Gastrocnemius medialis (tissue), 4 donors: ENCODE measurements at places on chromosomes 2 and 18. TPM values are rescaled to one million over a fixed set of nuclear protein-coding genes. Genes with fewer than 3 reads are reported as not detected.

The RGPD8 gene
- total RNA-seq: 8.6 TPM

The NYAP2 gene
- total RNA-seq: 1.7 TPM

The MOGAT1 gene
- total RNA-seq: not detected

The PTPN2 gene
- total RNA-seq: 17.6 TPM

The SERPINB3 gene
- not detected for total RNA-seq

The ST8SIA5 gene
- 1.7 TPM for total RNA-seq

The PAX8 gene
- 8.7 TPM for total RNA-seq

The LRATD1 gene
- 0.58 TPM for total RNA-seq

The SCN2A gene
- total RNA-seq: not detected

The ABCG5 gene
- total RNA-seq: not detected

The UCN gene
- total RNA-seq: not detected

DNA sequence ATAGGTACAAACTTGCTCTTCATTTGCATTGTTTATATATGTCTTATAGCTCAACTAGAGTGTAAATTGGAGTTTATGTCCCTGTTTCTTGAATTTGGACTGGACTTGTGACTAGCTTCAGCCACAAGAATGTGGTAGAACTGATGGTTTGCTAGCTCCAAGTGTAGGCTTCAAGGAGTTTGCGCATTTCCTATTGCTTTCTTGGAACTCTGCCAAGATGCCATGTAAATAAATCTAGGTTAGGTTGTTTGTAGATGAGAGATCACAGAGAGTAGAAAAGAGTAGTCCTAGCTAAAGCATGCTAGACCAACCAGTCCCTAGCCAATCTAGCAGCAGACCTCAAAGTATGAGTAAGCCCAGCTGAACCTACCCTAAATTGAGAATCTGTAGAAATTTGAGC is 183.0 kb upstream of the CYP26B1 start:
- no peak overlapping the region for H3K4me3 ChIP-seq
- no peak for DNase-seq
- H3K27ac ChIP-seq: no peak overlapping the region
- no peaks in the 10 kb centered on the region for H3K27me3 ChIP-seq

GRCh38 chr2:145411493-145411892 is 891.6 kb upstream of the ZEB2 start:
- no peaks in the 10 kb centered on the region for H3K27me3 ChIP-seq
- no peak for DNase-seq
- H3K27ac ChIP-seq: no peak overlapping the region

DNA sequence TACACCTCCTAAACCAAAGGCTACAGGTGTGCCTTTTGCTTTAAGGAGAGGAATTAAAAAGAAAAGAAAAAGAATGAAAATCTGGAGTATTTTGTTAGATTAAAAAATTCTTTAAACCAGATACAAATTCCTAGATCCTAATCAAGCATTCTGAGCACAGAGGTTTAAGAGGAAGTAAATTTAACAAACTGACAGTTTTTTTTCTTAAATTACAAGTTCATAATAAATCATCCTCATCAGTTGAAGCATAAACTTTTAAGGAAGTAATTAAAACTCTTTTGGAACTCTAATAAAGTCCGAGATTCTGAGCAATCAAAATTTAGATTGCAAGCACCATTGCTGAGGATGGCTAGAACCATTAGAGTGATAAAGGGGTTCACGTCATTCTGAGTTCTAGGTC is 75.1 kb downstream of the POLE4 start:
- no peaks in the 10 kb centered on the region for H3K36me3 ChIP-seq
- H3K4me3 ChIP-seq: no peak overlapping the region
- H3K4me1 ChIP-seq: peaks cover 11% of the 10 kb centered on the region
- no peak for DNase-seq

DNA sequence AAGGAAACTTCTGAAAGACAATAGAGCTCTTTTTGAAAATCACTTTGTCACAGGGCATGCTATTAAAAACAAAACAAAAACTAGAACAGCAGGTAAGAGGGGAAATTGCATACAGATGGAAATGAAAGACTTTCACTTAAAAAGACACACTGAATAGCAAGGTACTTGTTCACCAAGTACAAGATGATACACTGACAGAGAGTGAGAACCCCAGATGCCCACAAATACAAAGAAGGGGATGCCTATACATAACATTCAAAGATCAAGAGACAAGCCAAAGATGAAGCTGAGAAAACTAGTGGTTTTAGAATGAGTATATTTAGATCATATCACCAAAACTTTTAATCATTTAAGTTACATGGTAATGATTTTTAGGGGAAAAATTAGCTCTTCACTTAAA is 60.7 kb downstream of the ASXL2 start:
- H3K27ac ChIP-seq: no peak overlapping the region
- DNase-seq: no peak
- H3K36me3 ChIP-seq: no peaks in the 10 kb centered on the region
- peaks cover 6% of the 10 kb centered on the region for H3K4me1 ChIP-seq
- H3K4me3 ChIP-seq: no peak overlapping the region
- H3K27me3 ChIP-seq: no peaks in the 10 kb centered on the region

DNA sequence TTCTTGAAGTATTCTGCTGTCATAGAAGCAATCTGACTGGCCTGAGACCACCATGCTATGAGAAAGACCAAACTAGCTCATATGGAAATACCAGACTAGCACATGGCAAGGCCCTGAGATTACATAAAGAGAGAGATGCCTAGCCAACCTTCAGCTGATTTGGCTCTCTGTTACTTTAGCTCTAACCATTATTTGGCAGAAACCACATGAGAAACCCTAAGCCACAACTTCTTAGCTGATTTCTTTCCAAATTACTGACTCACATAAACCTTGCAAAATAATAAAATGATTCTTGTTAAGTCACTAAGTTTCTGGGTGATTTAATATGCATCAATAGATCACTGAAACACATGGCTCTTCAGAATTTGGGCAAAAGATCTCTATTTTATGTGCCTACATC is 295.0 kb upstream of the ZNF521 start:
- no peaks in the 10 kb centered on the region for H3K4me1 ChIP-seq
- DNase-seq: no peak
- H3K27me3 ChIP-seq: no peaks in the 10 kb centered on the region
- no peak overlapping the region for H3K27ac ChIP-seq

DNA sequence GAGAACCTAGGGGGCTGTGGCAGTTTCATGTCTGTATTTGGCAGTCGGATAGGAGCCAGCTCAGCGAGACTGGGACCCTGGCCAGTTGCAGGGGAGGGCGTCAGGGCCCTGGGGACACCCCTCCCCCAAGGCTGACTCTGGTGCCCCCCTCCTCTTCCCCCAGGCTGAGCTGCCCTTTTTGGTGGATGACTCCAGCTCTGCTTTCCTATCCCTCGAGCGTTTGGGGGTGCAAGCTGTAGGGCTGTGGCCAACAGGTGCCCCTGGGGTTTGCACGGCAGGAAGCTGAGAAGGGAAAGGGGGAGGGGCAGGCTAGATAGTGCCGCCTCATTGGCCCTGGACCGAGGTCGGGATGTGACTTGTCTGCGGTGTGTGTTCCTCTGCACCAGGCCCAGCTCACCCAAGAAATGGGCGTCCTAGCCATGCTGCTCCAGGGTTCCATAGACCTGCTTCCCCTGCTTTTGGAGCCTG is 26.4 kb downstream of the SPEG start:
- H3K4me1 ChIP-seq: peaks cover 45% of the 10 kb centered on the region
- peak overlapping the region; percentile 43 for H3K4me3 ChIP-seq
- H3K27ac ChIP-seq: peak overlapping the region; percentile 99
- H3K27me3 ChIP-seq: no peaks in the 10 kb centered on the region
- peak; percentile 83 for DNase-seq

DNA sequence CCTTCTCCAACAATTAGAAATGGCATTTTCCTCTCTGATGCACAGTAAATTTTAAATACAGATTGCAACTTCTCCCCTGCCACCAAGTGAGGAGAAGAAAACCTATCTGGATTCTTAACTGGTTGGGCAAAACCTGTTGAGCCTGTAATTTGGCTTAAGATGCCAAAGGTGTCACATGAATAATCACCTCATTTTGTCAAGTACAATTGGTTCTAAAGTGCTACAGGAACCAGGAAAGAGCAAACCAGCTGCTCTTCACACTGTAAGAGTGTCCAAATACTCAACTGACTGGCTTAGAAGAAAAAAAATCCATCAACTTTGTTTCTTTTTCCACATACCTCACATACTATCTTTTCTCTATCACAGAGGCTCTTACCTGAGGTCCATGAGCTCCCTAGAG is 35.4 kb downstream of the NPC1 start:
- no peak overlapping the region for H3K27ac ChIP-seq
- no peak overlapping the region for H3K4me3 ChIP-seq

GRCh38 chr2:197675711-197676188 is 363 bp upstream of the RFTN2 start:
- H3K27me3 ChIP-seq: no peaks in the 10 kb centered on the region
- no peaks in the 10 kb centered on the region for H3K36me3 ChIP-seq
- H3K4me1 ChIP-seq: no peaks in the 10 kb centered on the region
- peak overlapping the region; percentile 45 for H3K4me3 ChIP-seq
- peak overlapping the region; percentile 45 for H3K27ac ChIP-seq

DNA sequence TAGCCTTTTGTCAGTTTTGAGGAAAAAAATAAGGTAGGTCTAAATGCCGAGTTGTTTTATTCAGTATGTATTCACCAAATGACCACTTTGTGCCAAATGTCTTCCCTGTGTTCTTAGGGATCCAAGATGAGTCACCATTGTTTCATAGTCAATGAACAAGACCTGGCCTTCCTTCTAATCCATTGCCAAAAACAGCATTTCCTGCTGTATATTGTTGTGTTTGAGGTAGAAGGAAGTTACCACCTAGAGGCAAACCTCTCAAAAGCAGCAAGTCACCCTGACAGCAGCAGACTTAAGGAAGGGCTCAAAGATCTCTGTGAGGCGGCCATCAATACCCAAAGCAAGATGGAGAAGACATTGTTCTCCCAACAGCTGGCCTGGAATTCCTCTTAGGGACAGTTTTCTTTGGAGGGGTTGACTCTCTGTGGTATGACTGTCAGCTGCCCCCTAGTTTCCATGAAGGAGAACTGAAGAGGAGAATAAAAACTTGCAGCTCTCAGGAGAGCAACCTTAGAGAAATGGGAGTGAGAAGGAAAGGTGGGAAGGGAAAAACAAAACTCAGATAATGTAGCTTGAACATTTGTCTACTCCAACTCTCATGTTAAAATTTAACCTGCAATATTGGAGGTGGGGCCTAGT is 328.3 kb downstream of the LRATD1 start:
- DNase-seq: no peak
- no peak overlapping the region for H3K4me3 ChIP-seq
- no peaks in the 10 kb centered on the region for H3K36me3 ChIP-seq
- H3K4me1 ChIP-seq: no peaks in the 10 kb centered on the region
- H3K27me3 ChIP-seq: no peaks in the 10 kb centered on the region
- H3K27ac ChIP-seq: no peak overlapping the region

- no peak overlapping the region for H3K4me3 ChIP-seq
- peaks cover 27% of the 10 kb centered on the region for H3K36me3 ChIP-seq
- no peak overlapping the region for H3K27ac ChIP-seq
- no peaks in the 10 kb centered on the region for H3K27me3 ChIP-seq
Measured at GRCh38 chr2:152759290-152760072, 41.1 kb downstream of the ARL6IP6 start.

DNA sequence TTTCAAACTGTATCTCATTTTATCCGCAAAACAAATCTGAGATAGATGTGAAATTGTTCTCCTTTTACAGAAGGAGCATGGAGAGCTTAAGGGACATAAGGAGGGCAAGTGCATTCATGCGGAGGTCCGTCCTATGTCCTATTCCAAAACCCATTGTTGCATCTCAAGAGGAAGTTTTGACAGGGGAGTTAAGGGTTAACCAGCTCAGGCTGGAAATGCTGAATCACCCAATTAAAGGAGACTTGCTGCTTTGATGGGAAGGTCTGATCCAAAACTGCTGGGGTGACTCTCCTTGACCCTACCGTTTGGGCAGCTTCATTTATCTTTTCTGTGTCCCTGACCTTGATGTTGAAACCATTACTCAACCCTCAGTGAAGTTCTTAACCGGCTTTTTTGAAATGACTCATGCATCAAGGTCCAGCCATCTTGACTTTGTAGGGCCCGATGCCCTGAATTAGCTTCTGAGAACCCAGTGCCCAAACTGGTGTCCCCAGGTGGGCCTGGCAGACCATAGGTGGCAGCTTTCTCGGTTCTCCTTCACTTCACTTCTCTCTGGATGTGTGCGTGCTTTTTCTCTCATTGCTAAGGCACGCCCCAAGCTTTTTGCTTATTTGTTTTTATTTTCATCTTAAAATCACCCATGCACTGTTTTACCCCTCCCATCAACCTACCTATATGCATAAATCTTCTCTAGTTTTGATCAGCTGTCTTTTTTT is 15.9 kb upstream of the TXNDC2 start:
- no peak for DNase-seq
- no peak overlapping the region for H3K4me3 ChIP-seq
- no peaks in the 10 kb centered on the region for H3K4me1 ChIP-seq
- H3K36me3 ChIP-seq: no peaks in the 10 kb centered on the region
- H3K27ac ChIP-seq: no peak overlapping the region

GRCh38 chr2:216194013-216194412 is 84.9 kb downstream of the XRCC5 start:
- no peak for DNase-seq
- H3K4me1 ChIP-seq: peaks cover under 1% of the 10 kb centered on the region
- peaks cover 76% of the 10 kb centered on the region for H3K36me3 ChIP-seq
- no peak overlapping the region for H3K4me3 ChIP-seq
- H3K27me3 ChIP-seq: no peaks in the 10 kb centered on the region

GRCh38 chr2:191114403-191114886 is 36.3 kb downstream of the STAT4 start:
- no peak for DNase-seq
- no peaks in the 10 kb centered on the region for H3K4me1 ChIP-seq
- no peak overlapping the region for H3K27ac ChIP-seq
- H3K36me3 ChIP-seq: no peaks in the 10 kb centered on the region
- no peak overlapping the region for H3K4me3 ChIP-seq

DNA sequence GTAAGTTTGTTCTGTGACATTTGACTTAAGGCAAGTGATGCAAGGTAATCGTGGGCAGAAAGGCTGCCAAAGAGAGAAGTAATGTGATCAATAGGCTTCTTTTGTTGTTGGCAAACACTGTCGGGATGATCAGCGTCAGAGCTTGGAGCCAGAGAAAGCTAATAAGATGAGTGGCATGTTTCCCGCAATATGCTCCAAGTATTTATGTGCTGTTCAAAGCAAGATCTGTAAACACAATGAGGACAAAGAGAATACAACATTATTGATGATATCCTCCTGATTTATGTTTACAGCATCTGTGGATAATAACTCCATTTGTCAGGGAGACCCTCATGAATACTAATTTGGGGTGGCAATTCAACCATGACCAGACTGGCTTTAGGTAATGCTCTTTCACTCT is 603.3 kb downstream of the TDRD15 start:
- H3K27me3 ChIP-seq: no peaks in the 10 kb centered on the region
- H3K4me1 ChIP-seq: no peaks in the 10 kb centered on the region
- no peak overlapping the region for H3K4me3 ChIP-seq
- H3K36me3 ChIP-seq: no peaks in the 10 kb centered on the region
- H3K27ac ChIP-seq: no peak overlapping the region

DNA sequence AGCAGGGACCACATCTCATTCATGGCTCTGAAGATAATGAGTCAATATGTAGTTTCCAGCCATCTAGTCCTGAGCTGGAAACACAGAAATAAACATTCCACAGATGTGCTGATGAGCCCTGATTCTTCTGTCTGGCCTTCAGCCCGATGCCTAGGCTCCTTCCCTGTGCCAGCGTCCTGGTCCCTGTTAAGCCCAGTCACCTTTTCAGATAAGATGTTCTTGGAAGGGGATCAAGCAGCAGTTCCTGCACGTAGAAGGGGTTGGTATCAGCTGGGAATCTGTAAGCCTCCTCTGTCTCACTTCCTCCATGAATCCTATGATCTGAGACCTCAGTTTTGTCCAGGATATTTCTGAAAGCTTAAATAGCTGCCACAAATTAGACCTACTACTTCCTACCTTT is 149.3 kb downstream of the TTC32 start:
- no peaks in the 10 kb centered on the region for H3K36me3 ChIP-seq
- no peak overlapping the region for H3K27ac ChIP-seq
- DNase-seq: no peak
- H3K27me3 ChIP-seq: no peaks in the 10 kb centered on the region
- no peak overlapping the region for H3K4me3 ChIP-seq
